Hematopoietic multipotent progenitor cell (in vitro differentiated cells): ENCODE measurements at places on chromosomes 2 and 18.

DNA sequence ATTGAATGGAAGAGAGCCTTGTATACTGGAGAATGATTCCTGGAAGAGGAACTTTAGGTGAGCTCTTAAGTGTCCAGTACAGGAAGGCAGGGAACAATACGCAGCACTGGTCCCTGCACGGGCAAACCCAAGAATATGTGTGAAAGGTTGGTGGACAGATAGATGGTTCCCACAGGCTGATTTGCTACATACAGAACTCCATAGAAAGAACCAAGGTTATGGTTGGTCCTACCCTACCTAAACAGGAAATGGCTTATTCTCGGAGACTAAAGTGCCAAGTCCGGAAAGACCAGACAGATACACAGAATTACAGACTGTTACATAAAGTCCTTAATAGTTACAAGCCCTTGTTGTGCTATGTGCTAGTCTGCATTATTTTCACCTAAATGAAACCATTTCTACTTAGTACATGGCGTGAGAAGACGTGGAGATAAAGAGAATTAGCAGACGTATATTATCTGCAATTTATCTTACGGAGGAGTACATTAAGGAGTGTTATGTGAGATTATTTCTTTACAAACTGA lies 1.2 kb downstream of the REV1 start:
- DNase-seq, result peak; percentile 7

GRCh38 chr2:29187926-29188325 lies 72.7 kb downstream of the CLIP4 start:
- DNase-seq, result no peak

DNA sequence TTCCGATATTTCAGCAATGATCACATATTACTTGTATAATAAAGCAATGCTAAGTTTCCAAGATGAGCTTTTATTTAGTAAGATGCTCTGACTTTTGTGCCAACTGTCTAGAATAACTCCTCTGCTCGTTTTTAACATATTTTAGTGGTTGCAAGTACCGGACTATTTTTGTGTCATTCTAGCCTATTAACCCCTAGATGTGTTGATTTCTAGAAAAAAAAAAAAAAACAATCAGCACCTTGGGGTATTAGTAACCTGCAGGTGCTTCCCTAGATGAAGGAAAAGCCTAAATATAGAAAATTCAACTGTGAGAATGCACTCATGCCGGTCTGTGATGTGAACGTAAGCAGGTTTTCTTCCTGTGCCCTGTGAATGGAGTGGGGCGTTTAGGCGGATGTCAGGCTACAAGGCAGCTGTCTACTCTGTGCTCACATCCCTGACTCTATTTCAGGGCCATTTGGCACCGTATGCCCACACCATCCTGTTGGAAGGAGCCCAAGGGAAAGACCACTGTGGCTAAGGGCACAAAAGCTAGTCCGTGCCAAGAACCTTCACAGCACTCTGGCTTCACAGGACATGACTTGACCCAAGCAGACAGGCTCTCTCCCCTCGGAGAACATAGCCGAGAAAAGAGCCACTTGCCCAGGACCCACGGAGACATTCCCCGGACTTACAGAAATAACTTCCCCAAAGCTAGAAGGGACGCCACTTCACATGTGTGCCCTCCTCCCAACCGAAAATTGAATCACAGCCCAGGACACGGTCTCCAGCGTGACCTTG lies 60.9 kb upstream of the AGAP1 start:
- no peak for DNase-seq

DNA sequence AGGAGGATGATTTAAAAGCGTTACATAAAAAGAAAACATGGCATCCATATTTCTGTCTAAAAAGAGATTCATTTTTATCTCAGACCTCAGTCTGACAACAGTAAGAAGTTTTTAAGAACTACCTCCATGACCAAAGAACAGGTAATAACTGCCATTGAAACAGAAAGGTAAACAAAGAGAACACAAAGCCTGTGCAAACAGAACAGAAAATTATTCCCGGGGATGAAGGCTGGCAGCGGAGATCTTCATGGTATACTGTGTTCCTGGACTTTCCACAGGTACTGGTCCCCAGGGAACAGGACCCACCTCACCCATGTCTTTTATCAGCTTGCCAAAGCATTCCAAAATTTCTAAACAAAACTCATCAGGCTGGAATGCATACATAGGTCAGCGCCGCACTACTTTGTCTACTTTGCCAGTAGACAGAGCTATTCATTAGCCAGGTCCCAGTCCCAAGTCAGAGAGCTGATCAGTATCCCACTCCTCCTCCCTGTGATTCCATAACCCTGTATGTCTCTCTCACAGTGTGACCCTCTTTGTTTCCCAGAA lies 277.3 kb downstream of the MBD2 start:
- DNase-seq, result no peak

- no peak for DNase-seq
Measured at GRCh38 chr18:55473058-55473457, 114.9 kb downstream of the TCF4 start.

DNA sequence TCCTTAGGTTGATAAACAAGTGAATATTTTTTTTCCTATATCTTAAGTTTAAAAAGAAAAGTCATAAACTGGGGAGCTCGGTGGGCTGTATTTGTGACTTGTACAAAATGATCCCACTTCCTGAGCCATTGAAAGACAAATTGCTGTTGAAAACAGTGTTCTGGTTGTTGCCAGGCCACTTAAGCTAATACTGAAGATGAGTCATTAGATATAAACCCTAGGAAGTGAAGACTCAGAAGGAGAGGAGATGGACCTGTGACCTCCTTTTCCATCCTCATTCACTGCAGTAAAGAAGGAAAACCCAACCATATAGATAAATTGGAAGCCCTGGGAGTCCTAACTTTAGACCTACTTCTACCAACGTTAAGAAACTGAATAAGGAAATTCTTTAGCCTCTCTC lies 46.2 kb upstream of the SERPINE2 start:
- no peak for DNase-seq

DNA sequence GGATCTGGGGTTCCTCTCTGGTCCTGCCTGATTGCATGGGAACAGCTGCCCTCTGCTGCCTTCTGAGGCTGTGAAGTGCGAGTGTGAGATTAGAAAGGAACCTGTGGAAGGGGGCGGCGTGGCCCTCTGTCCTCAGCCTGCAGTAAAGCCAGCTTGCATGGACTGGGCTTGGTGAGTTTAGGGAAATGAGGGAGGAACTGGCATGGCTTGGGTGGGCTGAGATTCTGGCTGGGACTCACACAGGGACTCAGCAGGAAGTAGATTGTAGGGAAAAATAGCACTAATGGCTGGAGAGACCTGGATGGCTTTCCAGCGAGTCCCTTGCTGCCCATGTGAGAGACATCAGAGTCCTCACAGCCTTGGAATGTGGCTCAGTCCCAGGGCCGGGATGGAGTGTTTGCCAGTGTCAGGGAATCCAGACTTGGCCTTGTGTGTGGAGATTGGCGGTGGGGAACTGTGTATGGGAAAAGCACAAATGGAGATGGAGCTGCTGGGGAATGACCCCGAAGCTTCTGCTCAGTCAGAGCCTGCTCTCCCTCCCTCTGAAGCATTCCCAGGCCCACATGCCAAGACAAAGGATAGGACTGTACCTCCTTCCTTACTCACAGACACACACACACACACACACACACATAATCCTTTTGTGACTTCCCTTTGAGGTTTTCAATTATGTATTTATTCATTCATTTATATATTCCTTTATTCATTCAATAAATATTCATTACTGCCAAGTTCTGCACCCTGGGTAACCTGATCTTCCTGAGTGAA lies 115.4 kb downstream of the ACAA2 start:
- DNase-seq, result no peak

DNA sequence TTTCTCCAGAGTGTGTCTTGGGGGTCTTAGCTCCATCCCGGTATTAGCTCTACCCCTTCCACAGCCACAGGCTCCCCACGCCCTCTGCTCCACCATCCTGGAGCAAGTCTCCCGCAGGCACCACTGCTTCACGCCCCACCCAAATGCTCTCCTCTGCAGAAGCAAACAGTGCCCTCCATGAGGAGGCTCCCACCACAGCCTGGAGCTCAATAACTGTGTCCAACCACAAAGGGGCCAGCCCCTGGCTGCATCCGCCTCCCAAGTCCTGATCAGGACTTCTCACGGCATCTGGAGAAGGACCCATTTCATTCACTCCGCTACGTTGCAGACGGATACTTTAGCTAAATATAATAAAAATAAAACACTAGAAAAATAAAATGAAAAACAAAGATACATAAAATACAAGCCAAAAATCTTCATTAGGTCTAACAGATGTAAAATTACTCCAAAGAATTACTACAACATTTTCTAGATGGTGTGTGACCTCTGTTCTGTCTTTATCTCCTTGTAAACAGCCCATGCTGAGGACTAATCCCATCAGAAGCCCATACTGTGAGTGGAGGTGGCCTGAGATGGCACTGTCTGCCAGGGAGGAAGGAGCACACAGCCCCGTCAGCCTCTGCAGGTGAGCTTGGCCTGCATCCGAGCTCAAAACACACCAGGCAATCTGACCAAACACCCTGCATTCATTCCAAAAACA lies 210.8 kb upstream of the RAB6C start:
- DNase-seq, result no peak

GRCh38 chr2:239106314-239106908 lies 258.5 kb downstream of the TWIST2 start:
- DNase-seq, result no peak

DNA sequence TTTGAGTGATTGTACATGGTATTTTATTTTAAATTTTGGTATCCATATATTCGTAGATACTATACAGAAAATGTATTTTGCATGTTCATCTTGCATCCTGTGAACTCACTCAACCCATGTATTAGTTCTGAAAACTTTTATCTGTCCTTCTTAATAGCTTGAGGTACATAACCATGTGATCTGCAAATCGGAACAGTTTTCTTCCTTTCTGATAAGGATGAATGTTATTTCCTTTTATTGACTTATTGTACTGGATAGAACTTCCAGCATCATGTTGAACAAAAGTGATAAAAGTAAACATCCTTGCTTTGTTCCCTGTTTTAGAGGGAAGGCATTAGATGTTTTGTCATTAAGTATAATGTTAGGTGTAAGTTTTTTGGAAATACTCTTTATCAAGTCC lies 554.7 kb downstream of the GALR1 start:
- DNase-seq, result no peak

DNA sequence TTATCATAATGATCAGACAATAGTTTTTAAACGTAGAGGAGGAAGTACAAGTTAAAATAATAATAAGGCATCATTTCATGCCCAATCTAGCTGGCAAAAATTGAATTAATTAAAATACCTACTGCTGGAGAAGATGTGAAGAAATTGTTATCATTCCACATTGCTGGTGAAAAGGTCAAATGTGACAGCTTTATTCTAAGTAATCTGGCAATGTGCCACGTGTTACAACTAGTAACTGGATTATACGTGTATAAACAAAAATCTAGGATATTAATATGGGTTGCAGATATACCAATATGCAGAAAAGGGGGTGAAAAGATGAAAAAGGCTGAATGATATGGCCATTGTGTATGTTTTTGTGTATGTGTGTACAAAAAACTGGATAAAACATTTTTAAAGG lies 32.4 kb downstream of the SMAD2 start:
- DNase-seq, result no peak

DNA sequence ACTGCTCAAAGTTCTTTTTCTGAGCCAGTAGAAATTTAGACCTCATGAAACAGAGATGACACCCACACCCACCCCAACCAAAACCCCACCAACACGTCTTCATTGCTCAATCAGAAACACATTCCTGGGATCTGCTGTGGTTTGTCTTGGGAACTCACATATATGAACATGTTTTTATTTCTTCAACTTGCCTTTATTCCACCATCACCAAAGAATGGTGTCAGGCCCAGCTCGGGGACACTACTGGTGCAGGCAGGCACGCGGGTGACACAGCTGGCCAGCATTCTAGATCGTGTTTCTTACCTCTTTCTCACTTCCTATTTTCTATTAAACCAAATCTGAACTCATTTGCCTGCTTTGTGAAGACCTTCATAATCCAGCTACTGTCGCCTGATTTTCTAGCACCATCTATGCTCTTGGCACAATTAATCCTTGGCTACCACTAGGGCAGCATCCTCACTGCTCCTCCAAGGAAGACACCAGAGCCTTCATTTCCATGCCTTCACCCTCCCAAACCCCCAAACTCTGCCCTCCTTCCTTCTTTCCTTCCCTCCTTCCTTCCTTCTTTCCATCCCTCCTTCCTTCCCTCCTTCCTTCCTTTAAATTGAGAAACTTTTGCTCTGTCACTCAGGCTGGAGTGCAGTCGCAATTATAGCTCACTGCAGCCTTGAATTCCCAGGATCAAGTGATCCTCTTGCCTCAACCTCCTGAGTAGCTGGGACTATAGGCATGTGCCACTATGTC lies 157.1 kb downstream of the BCL2 start:
- no peak for DNase-seq

GRCh38 chr2:39696838-39697237 lies 31.1 kb downstream of the TMEM178A start:
- peak; percentile 8 for DNase-seq

- DNase-seq, result no peak
Measured at GRCh38 chr2:160794926-160795325, 301.3 kb upstream of the RBMS1 start.

DNA sequence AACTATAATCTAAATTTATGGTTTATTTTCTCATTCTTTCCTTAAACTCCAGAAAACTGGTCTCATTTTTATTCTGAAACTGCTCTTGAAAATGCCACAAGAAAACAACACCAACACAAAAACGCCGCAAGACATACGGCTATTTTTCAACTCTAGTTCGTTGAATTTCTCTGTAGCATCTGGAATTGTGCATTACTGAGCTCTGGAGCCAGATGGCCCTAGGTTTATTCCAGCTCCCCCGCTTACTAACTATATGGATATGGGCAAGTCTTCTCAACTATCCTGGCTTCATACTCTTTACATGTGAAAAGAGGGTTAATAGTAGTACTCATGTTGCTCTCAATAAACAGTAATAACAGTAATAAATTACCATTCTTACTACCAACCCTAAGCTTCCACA lies 19.9 kb downstream of the FAM98A start:
- no peak for DNase-seq

DNA sequence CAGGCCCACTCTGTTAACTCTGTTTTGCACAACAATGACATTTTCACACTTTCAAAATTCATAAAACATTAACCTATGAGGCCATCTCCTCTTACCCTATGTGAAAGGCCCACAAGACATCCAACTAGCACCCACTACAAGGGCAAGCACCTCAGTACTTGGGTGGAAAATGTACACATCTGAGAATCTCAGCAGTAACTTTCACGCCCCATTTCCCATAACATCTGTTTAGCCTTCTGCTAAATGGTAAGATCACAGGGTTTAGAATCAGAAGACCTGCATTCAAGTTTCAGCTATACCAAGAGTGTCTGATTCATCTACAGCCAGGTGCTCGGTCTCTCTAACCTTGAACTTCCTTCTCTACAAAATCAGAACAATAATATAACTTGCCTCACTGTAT lies 89.2 kb downstream of the SP100 start:
- no peak for DNase-seq

GRCh38 chr2:29397039-29397438 lies 281.8 kb downstream of the CLIP4 start:
- no peak for DNase-seq

GRCh38 chr2:23199115-23199918 lies 185.7 kb upstream of the KLHL29 start:
- DNase-seq, result no peak
